ENCODE measurements at places on chromosomes 5 and 9.
A peak's percentile ranks its signal among the peaks of the same experiment; 100 is the strongest.

- peak; percentile 99 for DNase-seq
Observed at GRCh38 chr9:127021664-127022363, 100.6 kb downstream of the ANGPTL2 start.

GRCh38 chr5:131628990-131629389 is 6.0 kb downstream of the RAPGEF6 start:
- DNase-seq: peak; percentile 70

DNA sequence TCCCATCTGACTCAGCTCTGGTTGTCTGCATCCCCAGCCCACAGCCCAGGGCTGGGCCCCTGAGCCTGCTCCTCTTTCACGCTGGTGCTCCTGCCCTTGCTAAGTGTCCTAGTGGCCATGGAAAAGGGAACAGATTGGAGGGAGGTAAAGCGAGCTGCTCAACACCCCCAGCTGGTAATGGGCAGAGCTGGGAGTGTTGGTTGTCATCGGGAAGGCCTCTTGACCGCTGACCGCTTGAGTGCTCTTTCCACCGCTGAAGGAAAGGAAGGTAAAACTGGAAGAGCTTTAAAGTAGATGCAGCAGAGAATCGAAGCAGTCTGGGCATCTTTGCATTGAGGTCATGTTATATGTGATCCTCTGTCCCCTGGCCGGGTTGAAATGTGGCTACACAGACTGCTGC is 60.2 kb downstream of the CRB2 start:
- no peak for DNase-seq

GRCh38 chr5:44441460-44441859 is 52.2 kb upstream of the FGF10 start:
- no peak for DNase-seq

DNA sequence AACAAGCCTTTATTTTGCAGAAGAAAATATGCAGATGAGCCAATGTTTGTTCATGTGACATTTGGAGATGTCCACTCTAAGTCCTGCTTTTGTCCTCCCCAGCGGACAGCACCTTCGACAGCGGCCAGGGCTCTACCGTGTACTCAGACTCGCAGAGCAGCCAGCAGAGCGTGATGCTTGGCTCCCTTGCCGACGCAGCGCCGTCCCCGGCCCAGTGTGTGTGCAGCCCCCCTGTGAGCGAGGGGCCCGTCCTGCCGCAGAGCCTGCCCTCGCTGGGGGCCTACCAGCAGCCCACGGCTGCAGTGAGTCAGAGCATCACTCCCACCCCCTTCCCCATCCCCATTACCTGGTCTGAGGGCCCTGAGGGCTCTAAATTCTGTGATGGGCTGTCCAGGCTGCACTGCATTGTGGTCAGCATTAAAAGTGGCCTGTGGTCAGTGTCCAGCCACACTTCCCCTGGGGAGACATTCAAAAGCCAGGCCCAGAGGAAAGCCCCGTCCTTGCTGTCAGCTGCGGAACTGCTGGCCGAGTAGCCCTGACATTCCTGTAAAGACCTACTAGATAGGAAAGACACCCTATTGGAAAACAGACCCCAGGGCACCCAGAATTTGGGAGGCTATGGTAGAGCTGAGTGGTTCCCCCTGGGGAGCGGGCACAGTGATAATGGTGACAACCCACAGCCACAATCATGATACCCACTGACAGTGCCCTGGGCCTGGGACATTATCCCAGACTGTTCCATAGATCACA is 69.0 kb downstream of the WNK2 start:
- no peak for DNase-seq

DNA sequence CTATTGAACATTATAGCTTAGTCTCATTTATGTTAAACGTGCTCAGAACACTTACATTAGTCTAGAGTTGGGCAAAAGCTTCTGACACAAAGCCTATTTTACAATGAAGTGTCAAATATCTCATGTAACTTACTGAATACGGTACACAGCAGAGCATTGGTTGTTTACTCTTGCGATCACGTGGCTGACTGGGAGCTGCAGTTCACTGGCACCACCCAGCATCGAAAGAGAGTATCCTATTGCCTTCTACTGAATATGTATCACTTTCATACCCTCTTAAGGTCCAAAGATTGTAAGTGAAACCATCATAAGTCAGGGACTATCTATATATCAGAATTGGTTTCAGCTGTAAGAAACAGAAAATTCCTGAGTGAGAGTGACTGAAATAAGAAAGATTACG is 42.6 kb upstream of the OSMR start:
- DNase-seq: no peak

GRCh38 chr9:4600368-4600767 is 61.7 kb upstream of the PLPP6 start:
- DNase-seq: no peak

DNA sequence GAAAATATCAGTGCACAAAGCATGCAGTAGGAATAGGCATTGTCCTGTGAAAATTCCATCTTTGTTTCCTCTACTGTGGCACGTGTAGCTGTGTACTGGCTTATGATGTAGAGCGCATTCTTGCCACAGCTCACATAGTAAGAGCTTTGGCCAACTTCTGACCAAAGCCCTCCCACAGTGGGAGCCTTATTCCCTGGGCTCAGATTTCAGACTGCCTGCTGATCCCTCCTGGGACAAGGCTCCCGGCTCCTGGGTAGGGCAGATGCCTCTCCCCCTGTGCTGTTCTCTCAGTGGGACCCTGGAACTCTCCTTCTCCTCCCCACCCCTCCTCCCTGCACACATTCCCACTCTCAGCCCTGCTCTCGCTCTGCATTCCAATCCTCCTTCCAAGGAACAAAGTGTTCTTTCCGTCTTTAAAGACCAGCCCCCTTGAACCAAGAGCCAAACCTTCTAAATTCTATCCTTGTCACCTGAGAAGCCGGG is 17.5 kb downstream of the LCP2 start:
- DNase-seq: no peak

DNA sequence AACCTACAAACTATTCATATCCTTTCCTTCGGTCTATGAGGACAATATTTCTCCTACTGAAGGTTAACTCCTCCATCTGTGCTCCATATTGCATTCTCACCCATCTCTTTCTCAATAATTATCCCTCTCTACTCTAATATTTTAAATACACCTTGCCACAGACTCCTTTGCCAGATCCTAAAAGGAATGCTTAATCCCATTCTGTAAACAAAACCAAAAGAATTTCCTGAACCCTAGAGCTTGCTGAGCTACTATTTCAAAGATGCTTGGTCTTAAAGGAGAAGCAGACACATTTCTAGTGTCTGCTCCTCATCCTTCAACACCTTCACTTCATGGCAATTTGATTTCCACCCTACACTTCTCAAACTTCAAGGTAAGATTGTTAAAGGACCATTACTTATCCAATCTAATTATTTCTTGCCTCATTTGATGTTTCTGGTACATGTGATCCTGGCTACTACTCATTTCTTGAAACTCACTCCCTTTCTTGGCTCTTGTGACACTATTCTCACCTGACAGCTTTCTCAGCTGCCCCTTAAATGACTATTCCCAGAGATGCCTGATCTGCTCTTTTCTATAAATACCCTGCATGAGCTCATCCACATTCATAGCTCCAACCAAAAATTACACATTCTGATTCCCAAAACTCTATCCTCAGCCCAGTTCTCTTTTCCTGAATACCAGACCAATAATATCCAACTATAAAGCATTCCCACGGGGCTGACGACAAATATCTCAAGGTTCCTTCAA is 20.2 kb downstream of the HOMER1 start:
- no peak for DNase-seq

GRCh38 chr5:126754609-126755008 is 22.3 kb upstream of the LMNB1 start:
- DNase-seq: no peak

- DNase-seq: peak; percentile 86
Observed at GRCh38 chr5:145925803-145926202, 10.6 kb upstream of the SH3RF2 start.

- no peak for DNase-seq
Observed at GRCh38 chr5:180486636-180487149, 7.5 kb upstream of the CNOT6 start.

- no peak for DNase-seq
Observed at GRCh38 chr9:12809720-12810119, 34.9 kb downstream of the LURAP1L start.

Data from fibroblast of skin of right biceps (primary cell).